ENCODE measurements at places on chromosomes 11 and 22.

DNA sequence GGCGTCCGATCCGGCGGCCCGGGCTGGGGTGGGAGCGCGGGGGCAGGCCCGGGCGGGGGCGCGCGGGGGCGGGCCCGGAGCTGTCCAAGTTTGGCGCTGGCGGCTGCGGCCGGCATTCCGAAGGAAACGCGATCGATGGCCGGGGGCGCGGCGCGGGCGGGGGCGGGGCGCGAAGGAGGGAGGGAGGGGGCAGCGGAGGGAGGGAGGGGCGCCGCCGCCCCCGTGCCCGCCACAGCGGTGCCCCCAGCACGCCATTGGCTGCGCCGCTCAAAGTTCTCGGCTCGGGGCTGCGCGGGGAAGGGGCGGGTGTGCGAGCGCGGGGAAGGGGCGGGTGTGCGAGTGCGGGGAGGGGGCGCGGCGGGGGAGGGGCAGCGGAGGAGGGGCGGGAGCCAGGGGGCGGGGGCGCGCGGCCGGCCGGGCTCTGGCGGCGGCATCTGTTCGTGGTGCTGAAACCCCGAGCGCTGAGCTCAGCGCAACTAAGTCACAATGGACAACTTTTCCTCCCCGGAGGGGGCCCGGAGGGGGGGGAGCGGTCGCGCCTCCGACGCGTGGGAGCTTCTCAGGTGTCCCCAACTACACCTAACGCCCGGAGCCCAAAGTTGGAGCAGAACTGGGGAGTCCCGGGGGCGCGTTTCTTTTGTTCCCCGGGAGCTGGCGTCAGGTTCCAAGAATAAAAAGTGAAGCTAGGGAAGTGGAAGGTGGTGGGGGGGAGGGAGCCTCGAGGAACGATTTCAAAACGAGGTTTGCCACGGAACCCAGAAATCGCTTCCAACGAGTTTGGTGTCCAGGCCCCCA, 2.2 kb downstream of the PHF21B start:
- DNase-seq: no peak

- DNase-seq: no peak
These were observed 20.8 kb upstream of the ZBED5 start for GRCh38 chr11:10878408-10879214.

DNA sequence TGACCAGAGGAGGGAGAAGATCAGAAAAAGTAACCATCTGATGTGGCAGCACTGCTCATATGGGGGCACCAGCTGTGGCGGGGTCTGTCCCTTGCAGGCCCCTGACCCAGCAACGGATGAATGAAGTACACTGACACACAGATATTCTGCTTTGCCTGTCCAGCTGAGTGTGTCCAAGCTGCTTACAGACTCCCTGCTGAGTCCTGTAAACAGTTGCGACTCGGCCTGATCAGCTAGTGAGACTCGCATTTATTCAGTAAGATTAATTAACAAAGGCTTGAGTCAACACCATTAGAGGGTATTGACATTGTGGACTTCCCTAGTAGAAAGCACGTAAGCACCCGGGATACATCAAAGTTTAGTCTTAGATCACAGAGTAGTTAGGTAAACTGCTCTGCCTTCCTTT, 15.3 kb upstream of the OR10D3 start:
- no peak for DNase-seq

GRCh38 chr11:119776031-119776636, 47.1 kb upstream of the NECTIN1 start:
- DNase-seq: no peak

DNA sequence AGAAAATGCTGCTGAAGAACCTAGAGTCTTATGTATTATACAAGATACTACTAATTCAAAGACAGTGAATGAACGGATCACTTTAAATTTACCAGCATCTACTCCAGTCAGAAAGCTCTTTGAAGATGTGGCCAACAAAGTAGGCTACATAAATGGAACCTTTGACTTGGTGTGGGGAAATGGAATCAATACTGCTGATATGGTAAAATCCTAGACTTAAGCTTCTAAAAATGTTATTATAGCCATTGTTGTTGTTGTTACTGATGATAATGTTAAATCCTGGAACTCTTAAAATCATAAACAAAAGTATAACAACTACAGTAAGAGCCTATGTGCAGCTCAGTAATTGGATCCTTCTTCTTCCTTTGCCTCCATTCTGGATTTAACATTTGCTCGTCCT, 38.4 kb downstream of the USP47 start:
- DNase-seq: no peak
